Inflammatory macrophage treated with lipopolysaccharide for 1 hour (primary cell): ENCODE measurements at places on chromosomes 13 and 19.

DNA sequence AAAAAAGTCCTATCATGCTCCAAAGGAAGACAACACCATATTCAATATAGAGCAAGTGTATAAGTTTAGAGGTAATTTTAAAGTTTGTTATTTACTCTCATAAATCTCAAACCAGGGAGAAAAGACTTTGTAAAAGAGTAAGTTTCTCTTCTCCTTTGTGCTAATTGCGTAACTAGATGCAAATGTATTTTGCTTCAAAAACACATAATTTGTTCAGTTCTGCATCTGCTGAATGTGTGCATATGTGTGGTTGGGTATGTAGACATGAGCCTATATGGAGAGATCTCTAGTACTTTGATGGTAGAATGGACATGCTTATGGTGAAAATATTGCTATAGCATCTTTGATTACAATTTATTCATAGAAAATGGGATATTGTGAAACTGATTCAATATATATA lies 17.8 kb upstream of the MIR17HG start:
- DNase-seq: peak; percentile 59

- DNase-seq: no peak
Observed at GRCh38 chr19:33093420-33094210, 12.6 kb downstream of the GPATCH1 start.

GRCh38 chr19:1526979-1527649 lies 3.2 kb downstream of the PLK5 start:
- no peak for DNase-seq

- DNase-seq: no peak
Observed at GRCh38 chr19:45172173-45172572, 5.9 kb downstream of the TRAPPC6A start.

DNA sequence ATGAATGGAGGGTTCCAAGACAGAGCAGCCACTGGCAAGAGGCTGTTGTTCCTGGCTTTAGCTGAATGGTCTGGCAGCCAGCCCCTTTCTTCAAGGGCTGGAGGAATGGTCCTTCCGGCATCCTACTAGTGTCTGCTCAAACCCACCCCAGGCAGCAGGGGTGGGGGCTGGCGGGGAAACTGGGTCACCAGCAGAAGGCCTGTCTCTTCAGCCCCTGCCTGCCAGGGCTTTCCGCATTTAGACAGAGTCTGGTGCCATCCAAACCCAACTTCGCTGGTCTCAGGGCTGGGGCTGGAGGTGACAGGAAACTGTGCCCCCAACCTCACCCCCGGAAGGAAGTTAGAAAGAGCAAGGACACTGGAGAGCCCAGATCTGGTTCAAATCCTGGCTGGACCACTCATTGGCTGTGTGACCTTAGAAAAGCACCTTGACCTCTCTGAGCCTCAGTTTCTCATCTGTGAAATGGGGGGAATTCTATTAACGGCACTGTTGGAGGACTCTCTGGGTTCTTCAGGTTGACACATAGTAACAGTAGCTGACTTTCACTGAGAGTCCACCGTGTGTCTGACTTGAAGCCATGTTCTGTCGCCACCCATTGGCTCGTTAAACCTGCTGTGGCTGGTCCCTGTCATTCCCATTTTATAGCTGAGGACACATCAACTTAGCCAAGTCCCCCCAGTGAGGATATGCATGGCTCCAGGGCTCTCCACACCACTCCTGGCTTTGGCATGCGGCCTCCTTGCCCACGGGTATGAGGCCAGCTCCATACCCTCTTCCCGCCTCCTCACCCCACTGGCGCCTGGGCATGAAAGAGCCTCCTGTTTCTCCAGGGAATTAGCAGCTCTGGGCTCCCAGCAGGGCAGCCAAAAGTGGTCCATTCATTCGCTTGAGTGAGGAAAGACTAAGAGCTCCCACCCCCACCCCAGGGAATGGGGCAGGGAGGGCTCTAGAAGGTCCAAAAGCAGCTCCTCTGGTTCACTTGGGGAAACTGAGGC lies 2.5 kb upstream of the NR2C2AP start:
- no peak for DNase-seq

- DNase-seq: no peak
Observed at GRCh38 chr19:43320546-43320945, 32.9 kb upstream of the CD177 start.

GRCh38 chr13:98581381-98581780 lies 4.5 kb upstream of the STK24 start:
- DNase-seq: peak; percentile 44

DNA sequence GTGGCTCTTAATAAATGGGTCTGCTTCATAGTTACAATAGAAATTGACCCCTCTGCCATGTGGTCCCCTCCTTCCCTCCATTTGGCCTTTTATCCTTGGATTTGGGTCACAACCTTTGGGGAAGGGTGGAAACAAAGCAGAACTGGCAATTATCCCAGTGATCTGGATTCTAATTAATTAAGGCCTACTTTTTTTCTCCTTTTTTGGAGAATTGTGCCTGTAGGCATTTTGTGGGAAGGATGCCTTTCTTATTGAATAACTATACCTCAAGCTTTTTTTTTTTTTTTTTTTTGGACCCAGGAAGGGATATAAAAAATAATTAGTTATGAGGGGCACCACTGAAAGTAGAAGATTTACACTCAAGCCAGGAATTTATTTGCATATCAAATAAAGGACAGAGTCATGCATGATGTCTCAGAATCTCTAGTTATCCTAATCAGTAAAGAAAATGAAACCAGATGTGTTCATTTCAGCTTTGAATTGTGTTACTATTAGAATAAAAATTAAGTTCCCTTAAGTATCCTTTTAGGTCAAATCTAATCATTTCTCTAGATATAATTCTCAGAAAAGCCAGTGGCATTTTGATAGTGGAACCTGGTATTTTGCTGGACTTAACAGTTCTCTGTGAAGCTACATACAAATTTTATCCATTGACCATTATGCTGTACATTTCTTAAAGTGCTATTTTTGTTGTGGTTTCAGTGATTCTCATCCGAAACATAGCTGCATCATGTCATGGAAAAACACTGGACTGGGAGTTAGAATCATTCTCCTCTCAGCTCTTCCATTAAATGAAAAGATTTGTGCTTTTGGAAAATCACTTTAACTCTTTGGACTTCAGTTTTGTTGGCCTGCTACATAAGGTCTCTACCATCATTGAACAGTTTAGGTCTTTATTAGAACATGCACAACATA lies 129.3 kb downstream of the KCNRG start:
- DNase-seq: no peak

DNA sequence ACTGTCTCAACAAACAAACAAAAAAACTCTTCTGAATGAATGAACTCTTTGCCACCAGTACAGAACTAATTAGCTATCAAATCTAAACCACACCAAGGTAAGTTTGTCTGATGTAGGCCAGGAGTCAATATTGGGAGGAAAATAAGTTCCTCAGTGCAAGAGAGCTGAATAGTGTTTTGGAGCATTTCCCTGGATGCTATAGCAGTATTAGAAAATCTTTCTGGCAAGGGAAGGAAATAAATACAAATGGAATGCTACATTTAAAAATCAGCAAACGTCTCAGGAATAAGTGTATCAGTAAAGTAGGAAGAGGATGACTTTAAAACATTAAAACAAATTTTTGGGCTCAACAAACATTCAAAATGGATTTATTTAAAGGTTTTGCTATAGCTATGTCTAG lies 81.3 kb upstream of the TMTC4 start:
- no peak for DNase-seq

GRCh38 chr13:30898070-30898469 lies 8.0 kb upstream of the MEDAG start:
- DNase-seq: no peak

GRCh38 chr19:35432911-35433310 lies 15.1 kb upstream of the FFAR2 start:
- DNase-seq: peak; percentile 48

DNA sequence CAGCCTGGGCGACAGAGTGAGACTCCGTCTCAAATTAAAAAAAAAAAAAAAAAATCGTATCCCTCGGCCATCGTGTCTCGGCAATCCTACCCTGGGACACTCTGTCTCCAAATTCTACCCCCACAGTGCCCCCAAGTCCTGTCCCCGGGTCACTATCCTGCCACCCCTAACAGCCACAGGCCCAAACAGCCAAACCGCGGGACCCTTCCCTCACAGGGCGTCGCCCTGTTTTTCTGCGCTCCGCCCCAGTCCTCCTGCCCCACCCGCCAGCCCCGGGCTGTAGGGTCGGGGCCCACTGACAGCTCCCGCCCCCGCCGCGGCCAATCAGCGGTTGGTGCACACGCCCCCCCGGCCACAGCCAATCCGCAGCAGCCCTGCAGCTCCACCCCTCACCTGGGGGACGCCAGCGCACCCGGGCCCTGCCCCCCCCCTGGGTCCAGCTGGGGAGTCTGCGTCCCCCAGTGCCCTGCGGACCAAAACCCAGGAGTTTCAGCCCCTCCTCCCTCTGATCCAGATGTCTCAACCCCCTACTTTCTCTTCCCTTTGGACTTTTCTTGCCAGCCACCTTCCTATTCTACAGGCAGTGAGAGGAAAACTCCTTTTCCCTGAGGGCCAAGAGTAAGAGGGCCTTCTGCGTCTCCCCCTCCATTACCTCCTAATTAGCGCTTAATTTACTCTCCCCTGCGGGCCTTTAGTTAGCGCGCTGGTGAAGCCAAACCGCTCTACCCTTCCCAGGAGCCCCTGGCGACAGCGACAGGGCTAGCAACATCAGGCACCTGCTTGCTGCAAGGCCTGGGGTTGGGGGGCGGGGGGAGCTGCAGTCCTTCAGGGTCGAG lies 1.5 kb upstream of the BCAT2 start:
- DNase-seq: peak; percentile 41

DNA sequence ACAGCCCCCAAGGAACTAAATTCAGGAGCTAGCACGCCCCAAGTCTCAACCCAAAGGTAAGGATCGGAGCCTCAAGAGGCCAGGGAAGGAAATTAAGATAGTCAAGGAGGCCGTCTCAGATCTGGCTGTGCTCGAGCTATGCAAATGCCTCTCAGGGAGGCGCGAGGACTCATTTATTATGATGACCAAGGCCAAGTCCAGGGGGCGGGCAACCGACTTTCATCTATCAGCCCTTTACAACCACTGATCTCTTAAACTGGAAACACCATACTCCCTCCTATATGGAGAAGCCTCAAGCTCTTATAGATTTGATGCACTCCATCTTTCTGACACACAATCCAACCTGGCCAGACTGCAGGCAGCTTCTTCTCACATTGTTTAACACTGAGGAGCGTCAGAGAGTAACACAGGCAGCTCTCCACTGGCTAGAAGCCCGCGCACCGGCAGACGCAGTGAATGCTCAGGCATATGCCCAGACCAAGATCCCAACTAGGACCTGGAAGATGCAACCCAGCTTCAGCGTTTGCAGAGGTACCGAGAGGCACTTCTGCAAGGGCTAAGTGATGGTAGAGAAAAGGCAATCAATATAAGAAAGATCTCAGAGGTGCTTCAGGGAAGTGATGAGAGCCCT lies 9.6 kb upstream of the SLC15A1 start:
- no peak for DNase-seq

DNA sequence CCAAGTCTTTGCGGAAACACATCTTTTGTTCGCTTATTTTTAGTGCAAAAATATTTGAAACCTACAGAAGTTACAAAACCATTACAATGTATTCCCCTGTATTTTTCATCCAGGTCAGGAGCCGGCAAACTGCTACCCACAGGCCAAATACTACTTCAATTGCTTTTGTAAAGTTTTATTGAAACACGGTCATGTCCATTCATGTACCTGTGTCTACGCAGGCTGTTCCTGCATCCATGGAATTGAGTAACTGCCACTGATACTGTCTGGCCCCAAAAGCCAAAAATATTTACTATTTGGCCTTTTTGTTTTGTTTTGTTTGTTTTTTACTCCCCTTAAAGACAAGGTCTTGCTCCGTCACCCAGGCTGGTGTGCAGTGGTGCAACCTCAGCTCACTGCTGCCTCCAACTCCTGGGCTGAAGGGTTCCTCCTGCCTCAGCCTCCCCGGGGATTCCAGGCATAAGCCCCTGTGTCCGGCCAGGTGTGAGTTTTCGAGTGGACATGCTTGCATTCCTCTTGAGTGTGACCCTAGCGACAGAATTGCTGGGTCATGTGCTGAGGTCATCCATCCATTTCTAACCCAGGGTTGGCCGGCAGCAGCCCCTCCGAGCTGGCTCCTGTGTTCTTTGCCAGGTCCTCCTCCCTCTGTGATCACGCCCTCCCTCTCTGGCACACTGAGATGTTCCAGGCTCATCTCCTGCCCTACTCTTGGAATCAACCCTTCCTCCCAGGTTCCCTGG lies 10.9 kb upstream of the S1PR4 start:
- DNase-seq: no peak

GRCh38 chr13:107974409-107974808 lies 240.9 kb downstream of the LIG4 start:
- no peak for DNase-seq

DNA sequence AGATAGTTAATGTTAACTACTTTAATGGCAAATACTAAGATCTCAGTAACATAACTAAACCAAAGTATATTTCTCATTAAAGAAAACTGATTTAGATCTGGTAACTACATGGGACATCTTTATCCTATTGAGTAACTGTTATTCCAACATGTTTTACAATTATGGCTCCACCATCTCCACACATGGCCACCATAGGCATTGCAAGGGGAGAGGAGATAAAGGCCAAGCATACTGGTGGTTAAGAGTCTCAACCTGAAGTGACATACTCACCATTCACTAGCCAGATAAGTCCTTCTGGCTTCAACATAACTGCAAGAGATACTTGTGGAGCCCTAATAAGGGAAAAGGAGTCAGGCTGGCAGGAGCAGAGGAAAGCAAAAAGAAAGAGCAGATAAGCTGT lies 1586.4 kb upstream of the SPRY2 start:
- DNase-seq: no peak

GRCh38 chr13:73061473-73061872 lies 2.7 kb downstream of the KLF5 start:
- peak; percentile 21 for DNase-seq

DNA sequence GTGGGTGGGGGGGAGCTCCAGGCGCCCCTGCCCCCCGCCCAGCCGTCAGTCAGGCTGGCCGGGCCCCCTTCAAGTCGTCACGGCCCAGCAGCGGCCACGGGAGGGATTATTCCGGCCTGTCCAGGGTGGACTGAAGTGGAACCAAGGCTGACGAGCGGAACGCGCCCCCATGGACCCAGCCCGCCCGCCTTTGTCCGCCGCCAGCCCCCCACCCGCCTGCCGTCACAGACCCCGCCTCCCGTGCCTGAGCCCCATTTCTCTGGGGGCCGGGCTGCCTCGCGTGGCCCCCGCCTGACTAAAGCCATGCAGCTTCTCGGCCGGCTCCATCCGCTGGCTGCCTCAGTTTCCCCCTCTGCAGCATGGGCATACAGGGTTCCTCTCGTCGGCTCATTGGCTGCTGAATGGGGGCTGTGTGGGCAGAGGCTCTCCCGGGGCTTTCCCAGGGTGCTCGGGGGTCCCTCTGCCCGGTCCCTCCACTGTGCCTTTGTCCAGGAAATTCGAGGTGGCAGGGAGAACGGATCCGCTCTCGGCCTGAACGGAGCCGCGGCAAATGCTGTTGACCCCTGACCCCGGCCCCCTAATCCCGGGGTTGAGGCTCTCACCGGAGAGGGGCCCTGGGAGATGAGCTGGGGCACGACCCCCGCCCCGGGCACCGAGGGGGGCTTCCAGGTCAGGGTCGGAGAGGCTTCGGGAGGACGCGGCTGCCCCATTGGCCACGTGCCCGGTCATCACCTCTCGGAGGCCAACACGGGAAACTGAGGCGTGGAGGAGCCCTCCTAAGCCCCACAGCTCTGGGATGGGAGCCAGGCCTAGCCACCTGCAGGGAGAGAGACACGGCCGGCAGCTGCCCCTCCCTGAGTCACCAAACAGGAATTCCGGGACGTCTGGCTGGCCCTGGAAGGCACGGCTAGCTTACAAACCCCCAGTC lies 27.4 kb downstream of the EFNA2 start:
- DNase-seq: no peak

- DNase-seq: no peak
Observed at GRCh38 chr19:43552198-43552450, 19.1 kb downstream of the ZNF575 start.

GRCh38 chr13:53822136-53822535 lies 793.5 kb downstream of the OLFM4 start:
- no peak for DNase-seq
